ENCODE measurements at places on chromosomes 13 and 19. TPM values are rescaled to one million over a fixed set of nuclear protein-coding genes. Genes with fewer than 3 reads are reported as not detected.

The ZNF345 gene
- 2.3 TPM for total RNA-seq

The KLK4 gene
- total RNA-seq: not detected

The PSG7 gene
- not detected for total RNA-seq

The FBXL3 gene
- total RNA-seq: 35.5 TPM

The CCL25 gene
- total RNA-seq: not detected

The MBD3L5 gene
- total RNA-seq: not detected

The GPR183 gene
- total RNA-seq: 29.6 TPM

The ZNF763 gene
- total RNA-seq: 0.80 TPM

The RGCC gene
- 128 TPM for total RNA-seq

The RNF225 gene
- 0.99 TPM for total RNA-seq

The C1QTNF9B gene
- not detected for total RNA-seq

The CAPS gene
- total RNA-seq: 2.2 TPM

The GRIK5 gene
- 0.59 TPM for total RNA-seq

The ZNF649 gene
- total RNA-seq: 9.4 TPM

The ZNF878 gene
- total RNA-seq: 0.59 TPM

The CRTC1 gene
- total RNA-seq: 5.5 TPM

The ONECUT3 gene
- not detected for total RNA-seq

The ANGPTL8 gene
- not detected for total RNA-seq

The GPC6 gene
- total RNA-seq: not detected

The PSG6 gene
- total RNA-seq: not detected

The ZNF611 gene
- 20.8 TPM for total RNA-seq

The CASP14 gene
- not detected for total RNA-seq

The CGB2 gene
- not detected for total RNA-seq

The OR10H1 gene
- not detected for total RNA-seq

The RPL18A gene
- total RNA-seq: 3,083 TPM

The DIAPH3 gene
- 18.8 TPM for total RNA-seq

The NOVA2 gene
- total RNA-seq: not detected

The FNDC3A gene
- total RNA-seq: 24.5 TPM

The ZNF442 gene
- 1.5 TPM for total RNA-seq

The LILRB5 gene
- total RNA-seq: not detected

The CCDC169 gene
- total RNA-seq: 0.10 TPM

The TNFRSF19 gene
- total RNA-seq: not detected

The ZNF681 gene
- 5.5 TPM for total RNA-seq

The CD70 gene
- total RNA-seq: 41.2 TPM

The FARP1 gene
- total RNA-seq: 0.29 TPM

The PRDX2 gene
- 204 TPM for total RNA-seq

The C13orf46 gene
- 0.78 TPM for total RNA-seq

The CCNA1 gene
- total RNA-seq: 0.10 TPM

The SLC27A5 gene
- 24.5 TPM for total RNA-seq

The FGF9 gene
- total RNA-seq: 1.7 TPM

The LILRA1 gene
- not detected for total RNA-seq

The S1PR2 gene
- 14.3 TPM for total RNA-seq

The SHANK1 gene
- total RNA-seq: not detected

The MYH14 gene
- not detected for total RNA-seq

The IGFL2 gene
- total RNA-seq: not detected

The VSTM2B gene
- total RNA-seq: not detected
